ENCODE measurements at places on chromosomes 1 and 21.
A peak's percentile ranks its signal among the peaks of the same experiment; 100 is the strongest.

DNA sequence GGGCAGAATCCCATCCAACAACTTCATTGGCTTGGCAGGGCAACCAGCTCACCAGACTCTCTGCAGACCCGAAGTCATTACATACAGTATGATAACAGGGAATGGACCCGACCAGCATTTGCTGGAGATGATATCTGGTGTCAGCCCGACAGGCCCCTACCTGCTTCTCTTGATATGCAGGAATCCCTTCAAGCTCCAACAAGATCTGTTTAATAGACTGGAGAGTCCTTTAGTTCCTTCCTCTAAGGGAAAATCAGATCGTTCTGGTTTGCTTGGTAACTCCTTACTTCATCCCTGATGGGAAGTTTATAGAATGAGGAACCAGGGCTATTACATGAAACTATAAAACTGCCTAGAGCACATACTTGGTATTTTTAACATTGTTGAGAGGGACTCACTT is 61.2 kb downstream of the EDARADD start:
- DNase-seq, result no peak

DNA sequence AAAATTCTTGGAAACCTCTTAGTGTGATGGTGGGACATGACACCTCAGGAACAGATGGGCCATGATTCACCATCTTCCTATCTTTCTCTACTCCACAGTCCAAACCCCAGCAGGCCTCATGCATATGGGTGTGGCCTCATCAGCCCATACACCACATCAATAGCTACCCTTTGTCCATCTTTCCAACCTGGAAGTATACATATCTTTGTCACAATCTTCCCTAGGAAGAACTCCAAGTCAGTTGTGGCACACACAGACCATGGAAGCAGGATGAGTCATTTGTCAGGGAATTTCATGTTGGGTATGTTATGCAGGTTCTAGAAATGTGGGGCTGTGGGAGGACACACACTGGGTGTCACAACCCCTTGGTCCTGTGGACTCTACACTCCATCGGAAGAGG is 30.5 kb upstream of the CLCA4 start:
- DNase-seq, result no peak

DNA sequence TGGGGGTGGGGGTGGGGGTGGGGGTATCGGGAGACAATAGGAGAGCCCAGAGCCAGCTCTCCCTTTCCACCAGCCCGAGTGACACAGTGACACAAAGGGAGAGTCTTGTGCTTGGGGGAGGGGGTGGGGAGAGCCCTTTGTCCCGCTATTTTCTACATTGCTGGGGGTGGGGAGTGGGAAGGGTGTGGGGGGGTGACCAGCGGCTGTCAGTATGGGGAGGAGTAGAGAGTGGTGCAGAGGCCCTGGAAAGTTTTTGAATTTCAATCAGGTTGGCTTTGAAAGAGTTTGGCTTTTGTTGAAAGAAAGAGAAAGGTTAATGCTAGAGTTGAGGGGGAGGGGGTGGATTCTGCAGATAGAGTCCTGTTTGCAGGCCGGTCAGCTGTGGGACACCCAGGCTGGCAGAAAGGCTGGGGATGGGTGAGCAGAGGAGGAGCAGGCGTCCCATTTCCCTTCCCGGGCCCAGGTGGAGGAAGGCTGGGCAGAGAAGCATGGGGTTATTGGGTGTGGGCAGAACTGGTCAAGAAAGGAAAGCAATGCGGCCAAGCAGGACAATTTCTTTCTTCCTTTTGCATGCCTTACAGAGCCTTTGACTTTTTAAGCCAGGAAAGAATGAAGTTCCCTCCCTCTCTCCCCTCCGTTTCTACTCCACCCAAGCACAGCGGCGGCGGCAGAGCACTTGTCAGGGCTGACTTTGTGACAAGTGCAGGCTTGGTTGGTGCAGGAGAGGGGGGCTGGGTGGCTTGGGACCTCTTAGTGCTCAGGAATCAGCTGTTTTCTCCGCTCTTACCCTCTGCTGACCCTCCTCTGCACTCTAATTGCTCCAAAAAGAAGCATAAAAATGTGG is 96.2 kb downstream of the RNF220 start:
- DNase-seq, result no peak

- DNase-seq, result no peak
These were observed 61.4 kb downstream of the GORAB start for GRCh38 chr1:170593173-170594011.

DNA sequence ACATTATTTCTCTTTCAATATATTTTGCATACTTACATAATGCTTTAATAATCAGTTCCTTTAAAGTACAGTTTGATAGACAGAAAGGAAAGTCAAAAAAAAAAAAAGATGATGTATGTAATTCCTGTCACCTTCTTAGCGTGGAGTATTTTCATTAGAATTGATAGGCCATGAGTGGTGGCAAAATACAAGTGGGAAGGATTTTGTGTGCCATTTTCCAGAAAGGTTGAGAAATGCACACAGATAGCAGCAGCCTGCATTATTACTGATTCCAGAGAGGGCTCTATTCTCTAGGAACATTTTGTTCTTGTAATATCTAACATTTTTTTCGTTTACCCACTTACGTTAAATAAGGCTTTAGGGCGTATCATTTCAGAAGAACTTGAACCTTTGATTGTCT is 475.6 kb downstream of the DSCAM start:
- no peak for DNase-seq

GRCh38 chr21:37829447-37829846 is 86.8 kb downstream of the KCNJ6 start:
- DNase-seq, result no peak

DNA sequence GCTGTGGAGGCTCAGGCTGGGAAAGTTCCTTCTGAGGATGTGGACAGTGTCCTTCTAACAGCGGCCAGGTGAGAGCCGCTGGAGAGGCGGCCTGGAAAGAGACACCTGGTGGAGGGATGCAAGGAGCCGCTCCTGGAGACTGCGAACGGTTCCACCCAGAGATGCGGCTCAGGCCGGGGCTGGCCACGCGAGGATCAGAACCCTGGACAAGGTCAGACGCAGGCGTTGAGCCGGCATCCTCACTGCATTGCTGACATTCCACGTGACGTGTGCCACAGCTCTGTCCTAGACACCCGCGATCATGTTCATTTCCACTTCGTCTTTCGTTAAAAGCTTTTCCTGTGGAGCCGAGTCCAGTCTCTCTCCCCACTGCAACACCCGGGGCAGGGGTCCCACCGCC is 28.8 kb downstream of the CFAP74 start:
- no peak for DNase-seq

DNA sequence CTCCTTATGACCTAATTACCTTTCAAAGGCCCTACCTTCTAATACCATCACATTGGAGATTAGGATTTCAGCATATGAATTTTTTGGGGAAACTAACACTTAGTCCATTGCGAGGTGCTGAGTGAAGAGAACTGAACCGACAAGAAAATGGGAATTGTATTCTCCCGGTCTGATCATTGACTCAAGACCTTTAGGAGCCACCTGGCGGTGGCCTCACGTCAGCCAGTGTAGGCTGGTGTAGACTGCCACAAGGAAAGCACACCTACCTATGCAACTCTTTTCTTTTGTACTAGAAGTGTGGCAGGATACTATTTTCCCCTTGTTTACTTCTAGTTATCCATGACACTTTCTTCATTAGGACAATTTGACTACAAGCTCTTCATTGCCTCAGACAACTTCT is 333.5 kb upstream of the B3GALT2 start:
- DNase-seq, result no peak

GRCh38 chr1:80536461-80536860 is 1264.3 kb upstream of the ADGRL2 start:
- DNase-seq, result no peak

GRCh38 chr1:156705918-156706656 is 704 bp upstream of the CRABP2 start:
- DNase-seq, result peak; percentile 74

DNA sequence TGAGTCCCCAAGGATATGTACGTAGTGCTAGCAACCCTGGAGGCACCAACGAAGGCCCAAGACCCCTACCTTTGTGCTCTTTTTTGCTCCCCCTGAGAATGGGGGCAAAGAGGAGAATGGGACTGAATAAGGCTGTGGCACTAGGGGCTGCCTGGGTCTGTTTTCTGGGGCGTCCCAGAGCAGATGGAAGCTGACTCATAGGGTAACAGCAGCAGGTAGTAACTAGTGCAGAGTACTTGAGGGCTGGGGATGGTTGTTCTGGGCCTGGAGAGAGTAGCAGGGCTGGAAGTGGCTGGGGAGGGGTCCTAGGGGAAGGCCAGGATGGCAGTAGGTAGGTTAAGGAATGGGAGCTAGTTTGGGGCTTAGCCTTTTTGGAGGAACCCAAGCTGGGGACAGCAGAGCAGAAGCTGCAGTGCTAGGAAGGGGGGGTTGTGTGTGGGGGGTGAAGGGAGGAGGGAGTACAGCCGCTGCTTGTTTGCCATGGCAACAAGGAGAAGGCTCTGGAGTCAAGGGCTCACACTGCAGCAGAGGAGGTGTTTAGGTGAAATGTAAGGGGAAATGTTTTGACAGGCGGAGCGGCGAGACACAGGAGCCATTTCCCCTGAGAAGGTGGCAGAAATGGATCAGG is 1.8 kb downstream of the NCDN start:
- no peak for DNase-seq

DNA sequence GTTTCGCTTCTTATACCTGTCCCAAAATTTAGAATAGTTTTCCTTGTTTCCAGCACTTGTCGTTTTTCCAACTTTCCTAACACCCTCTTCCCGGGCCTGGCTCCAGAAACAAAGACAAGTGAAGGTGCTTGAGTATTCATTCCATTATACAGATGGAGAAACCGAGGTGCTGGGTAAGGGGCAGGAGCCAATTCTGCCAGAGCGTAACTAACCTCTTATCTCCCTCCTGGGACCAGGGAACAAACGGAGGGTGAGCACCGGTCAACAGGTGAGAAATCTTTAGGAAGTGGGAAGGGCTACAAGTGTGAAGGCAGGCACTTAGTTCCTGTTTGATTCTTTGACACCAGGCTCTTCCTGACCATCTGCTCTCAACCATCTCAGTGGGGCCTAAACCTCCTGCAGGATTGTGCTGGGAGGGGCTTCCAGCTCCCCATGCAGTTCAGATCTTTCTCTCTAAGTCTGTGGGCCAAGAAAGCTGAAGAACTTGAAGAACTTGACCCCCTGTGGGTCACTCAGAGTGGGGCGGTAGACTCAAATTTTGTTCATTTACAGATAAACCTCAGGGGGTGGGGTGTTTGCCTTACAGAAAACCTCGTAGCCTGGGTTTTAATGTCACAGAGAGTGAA is 8.7 kb downstream of the PLXNA2 start:
- DNase-seq, result no peak

GRCh38 chr1:63593303-63593885 is at the start of gene PGM1:
Gene PGM1 (plus strand): TSS chr1:63593411. CDS start chr1:63593489, 78 bp downstream.
- peak; percentile 69 for DNase-seq

- no peak for DNase-seq
These were observed 24.6 kb downstream of the HMGN2 start for GRCh38 chr1:26496861-26497260.

GRCh38 chr1:61375082-61375880 is 292.9 kb downstream of the NFIA start:
- DNase-seq, result no peak

GRCh38 chr1:89547563-89548116 is 23.0 kb downstream of the LRRC8B start:
- DNase-seq, result no peak

GRCh38 chr1:209412036-209412435 is 171.5 kb upstream of the CAMK1G start:
- DNase-seq, result no peak

DNA sequence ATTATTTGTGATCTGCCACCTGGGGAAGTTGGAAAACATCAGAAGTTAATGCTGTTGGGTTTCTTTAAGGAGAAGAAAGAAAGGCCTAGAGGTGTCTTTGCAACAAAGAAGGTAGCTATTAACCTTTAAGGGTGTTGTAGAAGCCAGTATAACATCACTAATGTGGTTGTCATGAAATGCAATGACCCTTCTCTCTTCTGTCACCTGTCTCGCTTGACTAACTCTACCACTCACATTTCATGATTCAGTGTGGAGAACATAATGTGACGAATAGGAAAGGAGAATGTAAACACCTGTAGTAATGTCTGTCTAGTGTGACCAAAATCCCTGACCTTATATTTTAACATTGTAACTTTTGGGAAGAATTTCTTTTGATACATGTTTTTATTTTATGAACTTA is 211.7 kb upstream of the UBE2U start:
- no peak for DNase-seq

DNA sequence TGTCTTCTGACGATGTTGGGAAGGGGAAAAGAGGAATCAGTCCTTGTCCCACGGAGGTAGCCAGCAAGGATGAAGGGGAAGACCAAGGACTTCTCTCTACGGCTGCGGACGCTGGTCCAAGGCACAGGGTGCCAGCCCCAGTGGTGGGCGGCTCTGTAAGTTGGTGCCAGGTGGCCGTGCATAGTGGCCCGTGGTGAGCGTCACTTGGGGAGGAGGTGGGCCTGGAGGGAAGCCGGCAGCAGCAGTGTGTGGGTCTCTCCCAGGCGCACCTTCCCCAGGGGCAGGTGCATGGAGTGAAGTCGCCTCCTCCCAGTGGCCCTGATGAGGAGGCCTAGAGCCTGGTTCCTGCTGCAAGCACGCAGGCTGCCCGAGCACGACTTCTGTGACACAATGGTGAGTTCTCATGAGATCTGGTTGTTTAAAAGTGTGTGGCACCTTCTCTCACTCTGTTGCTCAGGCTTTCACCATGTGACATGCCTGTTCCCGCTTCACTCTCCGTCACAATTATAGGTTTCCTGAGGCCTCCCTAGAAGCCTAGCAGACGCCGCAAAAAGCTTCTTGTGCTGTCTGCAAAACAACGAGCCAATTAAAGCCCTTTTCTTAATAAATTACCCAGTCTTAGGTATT is 43.6 kb upstream of the TIAM1 start:
- no peak for DNase-seq

DNA sequence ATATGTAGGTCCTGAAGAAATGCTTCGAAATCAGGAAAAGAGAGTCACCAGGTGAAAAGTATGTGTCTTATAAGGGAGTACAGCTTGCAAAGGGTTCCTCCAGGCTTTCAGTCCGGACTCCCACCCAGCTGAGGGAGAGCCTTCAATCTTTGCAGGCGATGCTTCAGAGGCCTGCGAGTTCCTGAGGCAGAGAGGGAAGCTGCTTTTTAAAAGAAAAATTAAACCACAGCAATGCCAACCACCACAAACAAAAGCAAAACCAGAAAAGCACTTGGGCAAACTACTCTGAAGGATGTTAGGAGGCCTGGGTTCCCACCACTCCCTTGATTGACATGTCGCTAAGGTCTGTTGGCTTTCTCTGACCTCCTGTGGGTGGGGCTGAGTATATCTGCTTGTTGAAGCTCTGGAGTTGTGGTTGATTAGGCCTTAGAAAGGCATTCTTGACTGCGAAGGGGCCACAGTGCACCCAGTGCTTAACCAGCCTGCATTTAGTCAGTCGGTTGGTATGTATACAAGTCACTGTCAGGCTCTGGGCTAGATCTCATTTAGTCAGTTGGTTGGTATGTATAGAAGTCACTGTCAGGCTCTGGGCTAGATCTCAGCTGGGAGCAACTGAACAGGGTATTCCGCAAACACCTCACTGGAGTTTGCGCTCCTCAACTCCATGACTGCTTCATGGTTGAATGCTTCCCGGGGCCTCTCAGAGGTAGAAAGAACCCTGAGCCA is 1.2 kb downstream of the NIPAL3 start:
- peak; percentile 30 for DNase-seq

DNA sequence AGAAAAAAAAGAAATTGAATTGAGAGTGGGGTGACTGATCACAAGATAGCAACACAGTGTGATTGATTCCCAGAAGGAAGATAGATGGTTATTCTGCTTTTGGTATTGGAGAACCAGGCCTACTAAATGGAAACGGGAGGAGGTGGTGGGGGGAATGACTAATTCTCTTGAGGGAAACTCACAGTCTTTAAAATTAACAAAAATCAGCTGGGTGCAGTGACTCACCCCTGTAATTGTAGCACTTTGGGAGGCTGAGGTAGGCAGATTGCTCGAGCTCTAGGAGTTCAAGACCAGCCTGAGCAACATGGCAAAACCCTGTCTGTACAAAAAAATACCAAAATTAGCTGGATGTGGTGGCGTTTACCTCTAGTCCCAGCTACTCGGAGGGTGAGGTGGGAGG is 134.6 kb upstream of the PDE4B start:
- no peak for DNase-seq

Data from stimulated activated CD4-positive, alpha-beta T cell treated with anti-CD3 and anti-CD28 coated beads, Interleukin-4, amount 100 ng/mL, for 4 hours (primary cell).